Activated CD8-positive, alpha-beta memory T cell treated with anti-CD3 and anti-CD28 coated beads for 48 hours (primary cell): ENCODE measurements at places on chromosomes 2 and 18.

- DNase-seq, result no peak
Measured at GRCh38 chr2:4077017-4077416, 373.6 kb downstream of the DCDC2C start.

DNA sequence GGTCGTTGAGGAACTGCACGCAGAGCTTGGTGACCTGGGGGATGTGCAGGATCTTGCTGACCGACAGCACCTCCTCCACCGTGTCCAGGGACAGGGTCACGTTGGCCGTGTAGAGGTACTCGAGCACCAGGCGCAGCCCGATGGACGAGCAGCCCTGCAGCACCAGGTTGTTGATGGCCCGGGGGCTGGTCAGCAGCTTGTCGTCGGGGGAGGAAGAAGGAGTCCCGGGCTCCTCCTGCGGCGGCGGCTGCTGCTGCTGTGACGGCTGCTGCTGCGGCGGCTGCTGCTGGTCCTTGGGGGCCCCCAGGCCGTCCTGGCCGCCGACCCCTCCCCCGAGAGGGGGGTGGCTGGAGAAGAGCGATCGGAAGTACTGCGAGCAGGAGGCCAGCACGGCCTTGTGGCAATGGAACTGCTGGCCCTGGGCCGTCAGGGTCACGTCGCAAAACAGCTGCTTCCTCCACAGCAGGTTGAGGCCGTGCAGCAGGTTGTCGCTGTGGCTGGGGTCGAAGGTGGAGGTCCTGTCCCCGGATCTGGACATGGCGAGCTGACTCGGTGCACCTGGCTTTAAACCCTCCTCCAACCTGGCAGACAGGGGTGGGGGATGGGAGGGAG, 2.7 kb downstream of the KLHL14 start:
- DNase-seq, result no peak

- no peak for DNase-seq
Measured at GRCh38 chr2:64104933-64105332, 39.3 kb downstream of the PELI1 start.

DNA sequence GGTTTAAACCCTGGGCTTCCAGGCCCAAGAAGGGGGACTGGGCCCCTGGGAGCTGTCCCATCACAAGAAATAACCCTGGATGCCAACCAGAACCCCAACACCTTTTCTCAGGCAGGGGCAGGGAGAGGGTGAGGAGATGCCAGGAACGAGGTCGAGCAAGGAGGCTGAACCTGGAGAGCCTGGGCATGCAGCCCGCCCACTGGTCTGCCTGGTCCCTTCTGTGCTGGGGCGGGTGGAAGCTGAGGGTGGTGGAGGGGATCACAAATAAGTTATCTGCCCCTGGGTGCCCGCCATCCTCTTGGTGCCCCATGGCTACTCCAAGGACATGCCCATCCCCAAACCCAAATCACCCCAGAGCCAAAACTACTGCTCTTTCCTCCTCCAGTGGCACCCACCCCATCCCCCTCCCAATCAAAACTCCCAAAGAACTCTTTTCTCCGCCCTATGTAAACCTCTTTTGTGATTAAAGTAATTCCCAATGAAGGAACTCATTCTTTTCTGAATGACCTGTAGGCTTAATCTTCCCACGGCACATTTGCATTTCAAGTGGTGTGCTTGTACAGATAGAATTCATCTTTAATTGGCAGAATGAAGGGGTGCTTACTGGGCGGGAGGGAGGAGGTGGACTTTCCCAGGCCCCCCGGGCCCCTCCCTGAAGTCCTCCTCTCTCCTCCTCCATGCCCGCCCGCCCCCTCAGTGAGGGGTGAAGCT, 47.9 kb downstream of the EFR3B start:
- no peak for DNase-seq

- DNase-seq, result no peak
Measured at GRCh38 chr2:145916799-145917198, 1396.9 kb upstream of the ZEB2 start.

- no peak for DNase-seq
Measured at GRCh38 chr2:169291517-169291916, 70.8 kb downstream of the LRP2 start.

- DNase-seq, result no peak
Measured at GRCh38 chr18:12621742-12622306, 36.1 kb downstream of the SPIRE1 start.

- no peak for DNase-seq
Measured at GRCh38 chr2:47641366-47641765, 141.6 kb upstream of the MSH6 start.

DNA sequence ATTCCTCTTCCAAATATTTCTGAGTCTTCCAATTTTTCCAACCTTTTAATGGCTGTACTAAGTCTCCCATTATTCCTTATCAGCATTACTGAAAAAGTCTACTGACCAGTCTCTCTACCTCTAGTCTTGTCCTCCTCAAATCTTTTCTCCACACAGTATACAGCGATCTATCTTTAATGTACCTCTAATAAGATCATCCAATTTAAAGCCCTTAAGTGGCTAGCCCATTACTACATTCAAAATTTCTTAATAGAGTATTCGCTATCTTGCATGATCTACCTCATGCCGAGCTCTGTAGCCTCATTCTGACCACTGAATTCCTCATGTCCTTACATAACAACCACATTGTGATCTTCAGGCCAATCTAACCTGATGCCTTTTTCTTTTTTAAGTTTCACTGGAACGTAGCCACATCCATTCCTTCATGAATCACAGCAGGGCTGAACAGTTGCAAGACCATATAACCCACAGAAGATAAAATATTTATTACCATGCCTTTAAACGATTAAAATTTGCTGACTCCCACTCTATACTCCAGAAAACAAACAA, 57.9 kb downstream of the SLC66A3 start:
- DNase-seq, result no peak

GRCh38 chr2:213932-214693, 49.7 kb downstream of the SH3YL1 start:
- DNase-seq, result no peak

DNA sequence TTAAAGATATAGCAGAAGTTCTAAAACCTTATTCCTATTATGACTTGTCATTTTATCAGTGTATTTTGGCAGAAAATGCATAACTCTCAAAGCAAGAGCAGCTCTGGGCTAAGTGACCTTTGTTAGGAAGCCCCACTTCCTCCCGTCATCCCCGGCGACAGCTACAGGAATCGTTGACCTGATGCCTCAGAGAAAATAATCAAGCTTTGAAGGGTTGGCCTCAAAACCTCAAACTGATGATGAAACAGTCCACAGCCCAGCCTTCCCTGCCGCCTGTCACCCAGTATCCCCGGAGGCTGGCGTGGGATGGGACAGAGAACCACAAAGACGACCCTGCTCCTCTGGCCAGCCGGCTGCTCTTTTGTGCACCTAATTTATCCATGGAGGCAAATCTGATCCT, 65.3 kb downstream of the KCNF1 start:
- no peak for DNase-seq

GRCh38 chr2:237512774-237513466, 25.9 kb downstream of the MLPH start:
- peak; percentile 63 for DNase-seq

- no peak for DNase-seq
Measured at GRCh38 chr2:98252038-98252773, 94.0 kb upstream of the CNGA3 start.

- no peak for DNase-seq
Measured at GRCh38 chr2:216142540-216142939, 33.4 kb downstream of the XRCC5 start.

DNA sequence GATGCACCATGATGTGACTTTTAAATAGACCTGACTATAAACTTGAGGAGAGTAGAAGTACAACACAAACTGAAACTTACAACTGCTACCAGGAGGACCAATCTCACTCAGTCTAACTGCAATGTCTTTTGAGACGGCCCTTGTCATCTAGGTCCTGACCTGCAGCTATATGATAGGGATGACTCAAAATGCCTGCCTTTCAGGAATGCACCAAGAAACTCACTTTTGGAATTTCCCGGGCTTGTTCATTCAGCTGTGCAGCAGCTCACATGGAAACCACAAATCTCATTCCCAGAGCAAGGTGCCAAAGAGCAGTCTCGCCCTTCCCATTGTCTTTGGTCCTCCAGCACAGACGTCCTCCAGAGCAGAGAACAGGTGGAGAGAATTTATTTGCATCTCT, 113.7 kb downstream of the SPOPL start:
- no peak for DNase-seq
